ENCODE measurements at places on chromosomes 11 and 22.

- no peak for DNase-seq
Observed at GRCh38 chr11:122594986-122595645, 60.4 kb upstream of the UBASH3B start.

DNA sequence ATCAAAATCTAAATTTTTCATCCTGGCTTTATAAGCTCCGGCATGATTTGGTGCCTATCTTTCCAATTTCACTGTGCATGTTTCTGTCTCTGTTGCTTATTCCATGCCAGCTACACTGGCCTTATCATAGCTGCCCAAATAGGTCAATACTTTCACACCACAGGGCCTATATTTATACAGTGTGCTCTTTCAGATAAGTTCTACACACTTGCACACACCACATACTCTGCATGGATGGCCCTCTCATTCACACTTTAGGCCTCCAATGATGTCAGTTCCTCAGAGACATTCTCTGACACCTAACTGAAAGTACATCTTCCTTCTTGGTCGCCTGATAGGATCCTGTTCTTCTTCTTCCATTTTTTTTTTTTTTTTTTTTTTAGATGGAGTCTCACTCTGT lies 7.0 kb downstream of the ALG8 start:
- DNase-seq: no peak

- no peak for DNase-seq
Observed at GRCh38 chr11:19873730-19874129, 161.1 kb downstream of the NAV2 start.

DNA sequence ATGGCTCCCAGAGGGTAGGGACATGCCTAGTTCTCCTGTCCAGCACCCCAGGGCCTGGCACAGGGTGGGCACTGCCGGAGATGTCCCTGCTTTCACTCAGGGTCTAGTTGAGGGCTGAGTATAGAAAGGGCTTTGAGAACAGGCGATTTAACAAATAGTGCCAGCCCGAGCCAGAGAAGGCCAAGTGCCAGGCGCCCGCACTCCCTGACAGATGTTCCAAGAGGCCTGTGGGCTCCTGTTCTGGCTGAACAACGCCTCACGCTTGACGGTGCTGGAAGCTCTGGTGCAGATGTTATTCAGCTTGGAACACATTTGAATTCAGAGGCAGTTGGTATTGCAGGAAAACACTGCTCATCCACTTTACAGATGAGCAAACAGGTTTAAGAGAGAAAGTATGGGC lies 46.5 kb downstream of the NFAM1 start:
- DNase-seq: no peak

- no peak for DNase-seq
Observed at GRCh38 chr11:63536669-63537292, at the start of gene PLAAT4. TSS of gene PLAAT4 (plus strand) at chr11:63536808. CDS start at chr11:63536869, 61 bp downstream.

GRCh38 chr11:69278091-69278867 lies 15.7 kb upstream of the MYEOV start:
- DNase-seq: no peak

GRCh38 chr22:37022483-37023337 lies 3.2 kb downstream of the MPST start:
- DNase-seq: no peak

DNA sequence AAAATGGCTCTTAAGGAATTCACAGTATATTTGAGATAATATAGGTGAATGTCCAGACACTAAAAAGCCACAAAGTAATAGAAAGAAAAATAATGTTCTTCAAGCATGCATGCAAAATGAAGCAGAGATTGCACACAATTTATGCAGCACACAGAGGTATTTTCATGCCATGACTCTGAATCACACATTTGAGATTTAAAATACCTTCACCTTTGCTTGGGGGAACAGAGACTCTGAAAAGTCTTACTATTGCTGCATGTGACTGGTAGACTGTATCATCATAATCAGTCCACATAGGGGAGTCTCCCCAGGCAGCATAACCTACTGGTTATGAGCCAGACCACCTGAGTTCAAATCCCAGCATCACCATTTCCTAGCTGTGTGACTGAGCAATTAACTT lies 96.2 kb downstream of the RCN1 start:
- DNase-seq: no peak

DNA sequence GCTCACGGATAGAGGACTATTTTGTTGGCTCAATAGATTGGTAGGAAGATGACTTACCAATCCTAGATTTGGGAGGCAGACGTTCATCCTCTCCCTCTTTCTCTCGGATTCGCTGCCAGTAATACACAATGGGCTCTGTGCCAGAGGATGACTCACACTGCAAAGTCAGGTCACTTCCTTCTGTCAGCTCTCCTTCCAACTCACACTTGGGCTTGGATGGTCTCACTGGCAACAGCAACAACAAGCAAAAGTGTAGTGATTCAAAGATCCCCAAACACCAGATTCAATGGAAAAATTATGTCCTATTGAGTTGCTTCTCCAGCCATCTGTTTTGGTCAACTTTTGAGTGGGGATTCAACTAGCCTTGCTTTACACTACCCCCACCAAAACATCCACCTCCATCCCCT lies 21.7 kb upstream of the HSPA8 start:
- DNase-seq: peak; percentile 69

DNA sequence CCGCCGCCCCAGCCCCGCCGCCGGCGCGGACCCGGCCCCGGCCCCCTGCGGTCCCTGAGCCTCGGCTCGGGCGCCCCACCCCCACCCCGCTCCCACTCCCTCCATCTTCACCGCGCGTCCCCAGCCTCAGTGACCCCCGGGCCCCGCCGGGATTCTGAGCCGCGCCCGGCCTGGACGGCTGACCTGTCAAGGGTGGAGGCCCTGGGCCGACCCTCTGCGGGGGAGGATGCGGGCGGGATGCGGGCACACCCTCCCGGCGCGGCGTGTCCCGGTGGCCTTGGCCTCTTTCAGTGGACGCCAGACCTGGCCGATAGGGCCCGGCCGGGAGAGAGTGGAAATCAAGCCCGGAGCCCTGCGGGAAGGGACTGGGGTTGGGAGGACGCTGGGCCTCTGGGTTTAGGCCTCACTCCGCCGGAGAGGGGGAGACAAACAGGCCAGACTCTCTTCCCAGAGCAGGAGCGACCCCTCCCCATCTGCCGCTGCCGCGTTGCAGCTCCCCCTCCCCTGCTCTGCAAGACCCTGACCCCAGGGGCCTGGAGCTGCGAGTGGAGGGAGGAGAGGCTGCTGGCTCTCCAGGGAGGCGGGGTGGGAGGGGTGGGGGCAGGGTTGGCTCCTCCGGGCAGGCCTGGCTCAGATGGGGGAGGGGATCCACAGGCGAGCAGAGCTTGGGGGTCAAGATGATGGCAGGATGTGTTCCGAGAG lies 525 bp downstream of the MAPK8IP2 start:
- no peak for DNase-seq

- DNase-seq: no peak
Observed at GRCh38 chr11:2725368-2726300, 25.8 kb upstream of the KCNQ1OT1 start.

DNA sequence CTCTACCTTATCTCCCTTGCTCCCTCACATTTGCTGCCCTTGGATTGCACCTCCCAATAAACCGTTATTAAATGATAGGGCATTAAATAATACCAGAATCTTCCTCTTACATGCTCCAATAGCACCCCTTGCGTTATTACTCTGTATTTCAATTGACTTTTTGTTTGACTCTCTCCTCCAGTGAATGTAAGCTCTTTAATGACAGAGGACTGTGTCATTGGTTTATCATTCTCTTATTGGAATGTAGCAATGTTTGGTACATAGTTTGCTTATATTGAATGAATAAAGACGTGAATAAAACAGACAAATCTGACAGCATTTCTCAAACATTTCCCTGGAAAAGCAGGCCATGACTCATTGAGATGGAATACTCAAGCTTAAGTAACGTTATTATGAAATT lies 8.7 kb upstream of the MPEG1 start:
- DNase-seq: no peak

GRCh38 chr11:8234425-8234821 lies 29.3 kb downstream of the LMO1 start:
- DNase-seq: no peak
